Stimulated activated CD8-positive, alpha-beta memory T cell treated with anti-CD3 and anti-CD28 coated beads, Interleukin-4, amount 100 ng/mL, for 1 hour (primary cell): ENCODE measurements at places on chromosomes 2 and 18.

GRCh38 chr2:223232285-223232684, 180.3 kb downstream of the KCNE4 start:
- DNase-seq = no peak

GRCh38 chr2:68193144-68193543, 35.5 kb downstream of the PNO1 start:
- no peak for DNase-seq

DNA sequence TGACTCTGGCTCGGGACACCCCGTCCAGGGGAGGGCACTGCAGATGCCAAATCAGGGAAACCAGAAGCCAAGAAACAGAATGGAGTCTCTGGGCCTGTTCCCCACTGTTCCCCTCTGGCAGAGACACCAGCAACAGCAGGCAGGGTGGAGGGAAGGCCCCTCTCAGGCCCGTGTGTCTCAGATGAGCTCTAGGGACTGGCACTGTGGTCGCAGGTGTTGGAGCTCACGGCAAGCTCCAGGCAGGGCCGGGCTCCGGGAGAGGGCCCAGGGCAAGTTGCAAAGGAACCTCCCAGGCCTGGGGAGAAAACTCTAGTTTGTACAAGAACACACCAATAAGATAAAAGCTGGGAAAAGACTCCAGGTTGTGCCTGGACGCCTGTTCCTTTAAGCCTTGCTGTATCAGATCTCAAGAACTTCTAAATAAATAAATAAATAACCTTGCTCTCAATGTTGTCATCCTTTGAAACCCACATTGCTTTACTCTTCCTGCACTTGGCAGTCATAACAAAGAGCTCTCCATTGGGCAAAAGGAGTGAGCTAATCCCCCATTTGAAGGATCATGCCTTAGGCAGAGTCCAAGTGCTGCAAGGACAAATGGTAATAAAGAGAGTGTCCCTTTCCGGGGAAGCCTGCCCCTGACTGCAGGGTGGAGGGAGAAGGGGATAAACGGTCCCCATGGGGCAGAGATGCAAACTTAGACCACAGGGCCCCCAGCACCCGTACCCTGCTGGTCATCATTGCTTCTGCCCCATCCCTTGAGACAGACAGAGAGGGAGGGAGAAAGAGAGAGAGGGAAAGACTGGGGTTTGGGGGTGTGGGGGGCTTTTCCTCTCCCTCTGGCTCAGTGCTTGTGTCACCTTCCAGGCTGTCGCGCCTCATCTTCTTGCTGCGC, 33.3 kb downstream of the CNGA3 start:
- DNase-seq = no peak

- DNase-seq = no peak
These were observed 6.0 kb downstream of the ITM2C start for GRCh38 chr2:230870544-230871360.

GRCh38 chr2:229660951-229661350, 53.4 kb downstream of the DNER start:
- no peak for DNase-seq

GRCh38 chr2:8925411-8925810, 78.1 kb downstream of the MBOAT2 start:
- DNase-seq = no peak

DNA sequence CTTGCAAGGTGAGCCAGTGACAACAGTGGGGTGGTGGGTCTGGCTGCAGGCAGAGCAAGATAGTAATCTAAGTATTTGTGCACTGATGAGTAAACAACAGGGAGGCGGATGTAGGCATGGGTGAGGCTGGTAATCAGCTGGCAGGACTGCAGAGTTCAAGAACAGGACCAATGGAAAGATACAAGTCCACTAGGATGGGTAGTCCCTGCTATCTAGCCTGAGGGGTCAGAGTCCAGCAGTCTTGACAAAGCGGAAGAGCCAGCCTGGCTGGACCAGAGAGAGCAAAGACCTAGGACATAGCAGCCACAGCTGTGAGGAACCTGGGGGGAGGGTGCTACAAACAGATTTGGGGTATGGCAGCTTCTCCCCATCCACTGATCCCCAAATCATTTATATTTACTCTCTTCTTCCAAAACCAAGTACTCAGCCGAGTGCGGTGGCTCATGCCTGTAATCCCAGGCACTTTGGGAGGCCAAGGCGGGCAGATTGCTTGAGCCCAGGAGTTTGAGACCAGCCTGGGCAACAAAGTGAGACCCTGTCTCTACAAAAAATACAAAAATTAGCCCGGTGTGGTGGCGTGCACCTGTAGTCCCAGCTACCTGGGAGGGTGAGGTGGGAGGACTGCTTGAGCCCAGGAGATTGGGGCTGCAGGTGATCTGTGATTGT, 25.9 kb downstream of the VIL1 start:
- no peak for DNase-seq

DNA sequence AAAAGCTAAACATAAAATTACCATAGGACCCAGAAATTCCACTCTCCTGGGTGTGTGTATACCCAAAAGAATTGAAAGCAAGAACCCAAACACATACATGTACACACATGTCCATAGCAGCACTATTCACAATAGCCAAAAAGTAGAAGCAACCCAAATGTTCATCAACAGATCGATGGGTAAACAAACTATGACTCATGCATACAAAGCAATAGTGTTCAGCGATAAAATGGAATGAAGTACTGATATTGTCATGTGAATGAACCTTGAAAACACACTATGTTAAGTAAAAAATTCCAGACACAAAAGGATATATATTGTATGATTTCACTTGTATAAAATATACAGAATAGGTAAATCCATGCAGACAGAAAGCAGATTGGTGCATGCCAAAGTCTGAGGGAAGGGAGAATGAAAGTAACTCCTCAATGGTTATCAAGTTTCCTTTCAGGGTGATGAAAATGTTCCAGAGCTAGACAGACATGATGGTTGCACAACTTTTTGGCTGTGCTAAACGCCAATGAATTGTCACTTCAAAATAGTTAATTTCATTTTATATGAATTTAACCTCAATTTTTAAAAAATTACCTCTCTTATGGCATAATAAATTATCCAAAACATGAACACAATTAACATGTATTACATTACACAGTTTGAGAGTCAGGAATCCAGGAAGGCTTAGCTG, 35.5 kb downstream of the GKN2 start:
- DNase-seq = no peak

- DNase-seq = no peak
These were observed 17.1 kb upstream of the IL1R2 start for GRCh38 chr2:101974663-101975062.

DNA sequence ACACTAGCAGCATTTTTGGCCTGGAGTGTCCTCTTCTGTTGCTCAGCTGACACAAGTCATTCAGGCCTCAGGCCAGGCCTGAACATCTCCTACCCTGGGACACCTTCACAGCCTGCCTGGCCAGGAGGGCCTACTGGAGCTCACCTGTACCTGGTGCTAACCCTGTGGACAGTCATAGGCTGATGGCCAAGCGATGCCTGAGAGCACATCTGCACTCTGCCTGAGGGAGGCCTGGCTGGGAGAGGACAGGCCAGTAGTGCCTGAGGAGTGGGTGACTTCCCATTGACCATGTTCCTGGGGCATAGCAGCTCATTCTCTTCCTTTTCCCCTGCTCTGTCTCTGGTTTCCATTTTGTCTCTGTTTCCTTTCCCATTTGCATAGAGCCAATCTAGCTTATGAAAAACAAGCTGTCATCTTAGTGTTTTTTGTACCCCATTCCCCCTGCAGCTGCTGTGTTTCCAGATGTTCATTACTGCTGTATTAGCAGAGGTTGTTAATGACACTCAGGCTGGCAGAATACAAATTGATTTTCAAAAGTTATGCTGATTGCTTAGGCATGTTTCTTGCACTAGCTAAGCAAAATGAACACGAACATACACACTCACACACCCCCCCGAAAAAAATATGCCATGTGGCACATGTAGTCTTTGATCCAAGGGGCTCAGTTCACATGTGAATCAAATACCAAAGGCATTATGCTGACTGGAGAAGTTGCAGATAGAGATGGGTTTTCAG, 149.7 kb upstream of the HS6ST1 start:
- no peak for DNase-seq

DNA sequence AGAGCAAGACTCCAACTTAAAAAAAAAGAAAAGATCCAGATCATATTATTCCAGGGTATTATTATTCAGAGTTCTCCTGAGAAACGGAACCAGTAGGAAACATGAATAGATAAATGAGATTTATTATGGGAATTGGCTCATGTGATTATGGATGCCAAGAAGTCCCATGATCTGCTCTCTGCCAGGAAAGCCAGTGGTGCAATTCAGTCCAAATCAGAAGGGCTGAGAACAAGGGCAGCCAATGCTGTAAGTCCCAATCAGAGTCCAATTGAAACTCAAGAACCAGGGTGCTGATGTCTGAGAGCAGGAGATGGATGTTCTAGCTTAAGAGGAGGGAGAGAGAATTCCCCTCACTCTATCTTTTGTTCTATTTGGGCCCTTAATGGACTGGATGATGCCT, 7.8 kb downstream of the SCYGR2 start:
- no peak for DNase-seq

DNA sequence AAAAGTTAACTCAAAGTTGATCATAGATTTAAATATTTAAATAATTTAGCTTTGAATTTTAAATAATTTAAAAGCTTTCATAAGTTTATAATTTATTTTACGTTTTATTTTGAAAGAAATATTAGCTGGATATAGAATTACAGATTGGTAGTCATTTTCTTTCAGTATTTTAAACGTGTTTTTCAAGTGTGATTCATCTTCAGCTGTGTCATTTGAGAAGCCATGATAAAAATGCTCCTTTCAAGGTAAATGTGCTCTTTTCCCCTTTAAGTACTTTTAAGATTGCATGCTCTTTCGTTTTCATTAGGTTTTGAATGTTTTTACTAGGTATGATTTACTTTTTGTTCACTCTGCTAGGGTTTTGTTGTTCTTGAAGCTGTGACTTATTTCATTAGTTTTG, 116.8 kb upstream of the FIGN start:
- no peak for DNase-seq

GRCh38 chr2:36952748-36953197, 13.6 kb downstream of the STRN start:
- DNase-seq = no peak

- no peak for DNase-seq
These were observed 11.8 kb downstream of the GAD1 start for GRCh38 chr2:170828533-170828916.

DNA sequence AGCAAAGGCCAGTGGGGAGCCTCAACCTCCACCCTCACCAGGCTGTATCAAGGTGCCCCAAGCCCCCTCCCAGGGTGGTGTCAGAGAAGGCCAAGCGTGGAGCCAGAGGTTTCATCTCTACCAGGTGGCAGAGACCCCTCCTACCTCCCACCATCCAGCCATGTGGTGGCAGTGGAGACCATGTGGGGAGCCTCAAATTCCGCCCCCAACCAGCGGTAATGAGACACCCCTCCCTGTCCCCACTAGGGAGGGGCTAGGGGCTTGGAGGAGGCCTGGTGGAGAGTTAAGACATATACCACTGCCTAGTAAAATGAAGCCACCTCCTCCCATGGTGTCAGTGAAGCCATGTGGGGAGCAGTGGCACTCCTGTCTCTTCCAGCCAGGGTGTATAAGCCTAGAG, 24.4 kb upstream of the YPEL5 start:
- DNase-seq = no peak

GRCh38 chr2:135676031-135676430, 65.6 kb upstream of the UBXN4 start:
- no peak for DNase-seq

- no peak for DNase-seq
These were observed 27.1 kb downstream of the CREG2 start for GRCh38 chr2:101360232-101360631.

DNA sequence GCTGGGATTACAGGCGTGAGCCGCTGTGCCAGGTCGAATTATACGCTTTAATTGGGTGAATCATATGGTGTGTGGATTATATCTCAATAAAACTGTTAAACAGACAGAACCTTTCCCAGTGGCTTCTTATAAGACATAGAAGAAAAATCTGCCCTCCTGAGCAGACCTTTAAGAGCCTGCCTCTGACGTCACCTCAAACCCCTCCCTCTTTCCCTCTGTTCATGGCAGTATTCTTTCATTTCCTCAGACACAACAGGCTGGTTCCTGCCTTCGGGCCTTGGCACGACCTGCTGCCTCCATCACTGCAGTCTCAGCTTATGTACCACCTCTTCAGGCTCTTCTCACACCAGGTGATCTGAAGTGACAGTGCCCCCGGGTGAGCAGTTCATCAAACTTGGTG, 14.0 kb upstream of the PDIA6 start:
- no peak for DNase-seq

- DNase-seq = no peak
These were observed 11.3 kb downstream of the GFPT1 start for GRCh38 chr2:69375494-69376353.

- DNase-seq = no peak
These were observed 202.4 kb upstream of the AGAP1 start for GRCh38 chr2:235291461-235291860.

GRCh38 chr2:123540291-123540690, 484.8 kb upstream of the CNTNAP5 start:
- no peak for DNase-seq

- DNase-seq = no peak
These were observed 79.9 kb downstream of the SH3RF3 start for GRCh38 chr2:109208951-109209335.

DNA sequence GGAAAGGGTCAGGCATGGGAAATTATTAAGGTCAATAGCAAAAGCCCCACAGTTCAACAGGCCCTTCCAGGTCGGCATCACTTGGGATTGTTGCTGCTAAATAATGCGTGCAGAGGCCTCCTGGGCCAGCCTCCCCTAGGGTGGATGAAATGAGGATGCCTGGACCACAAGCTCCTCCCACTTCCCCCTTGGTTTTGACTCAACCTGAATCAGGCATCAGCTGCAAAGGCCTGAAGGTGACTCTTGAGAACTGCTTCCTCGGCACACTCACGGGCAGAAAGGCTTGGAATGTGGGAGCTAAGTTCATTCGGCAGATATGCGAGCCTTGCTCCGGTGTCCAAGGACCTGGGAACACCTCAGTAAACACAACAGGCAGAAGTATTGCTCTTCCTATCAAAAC, 69.3 kb downstream of the MBP start:
- DNase-seq = peak; percentile 46

- DNase-seq = no peak
These were observed 1149.1 kb upstream of the NRXN1 start for GRCh38 chr2:52181080-52181479.

DNA sequence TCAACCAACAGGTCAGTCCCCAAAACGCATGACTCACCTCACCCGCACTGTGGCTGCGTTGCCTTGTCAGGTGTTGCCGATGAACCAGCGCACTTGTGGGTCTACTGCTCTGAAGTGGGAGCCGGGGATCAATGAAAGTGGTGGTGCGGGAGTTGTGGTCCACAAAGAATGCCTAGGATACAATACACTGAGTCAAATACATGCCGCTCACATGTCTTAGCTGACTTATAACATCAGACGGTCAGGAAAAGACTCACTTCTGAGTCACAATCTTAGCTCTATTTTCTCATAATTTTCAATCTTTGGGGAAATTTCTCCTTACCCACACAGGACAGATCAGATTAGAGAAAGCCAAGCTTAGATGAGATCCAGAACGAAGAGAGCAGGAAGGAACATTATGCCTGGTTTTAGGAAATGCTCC, 107.1 kb upstream of the STK17B start:
- DNase-seq = no peak

DNA sequence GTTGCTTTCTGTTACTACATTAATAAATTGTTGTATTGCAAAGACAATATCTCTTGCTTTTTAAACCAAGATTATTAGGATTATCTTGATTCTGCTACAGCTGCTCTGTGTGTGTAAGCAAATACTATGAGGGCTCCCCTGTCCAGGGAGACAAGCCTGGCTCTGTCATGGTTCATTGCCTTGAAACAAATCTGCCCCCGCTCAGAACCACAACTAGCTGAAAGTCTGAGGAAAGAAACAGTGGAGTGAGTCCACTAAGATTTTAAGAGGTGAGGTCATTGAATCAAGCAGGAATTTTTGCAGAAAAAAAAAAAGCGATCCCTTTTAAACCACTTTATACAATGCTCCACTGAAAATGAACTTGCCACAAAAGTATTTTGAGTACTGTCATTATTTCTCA, 30.8 kb upstream of the LRRTM4 start:
- DNase-seq = no peak
